ENCODE measurements at places on chromosomes 11 and 22.

GRCh38 chr22:47586038-47586437, 823.6 kb downstream of the TBC1D22A start:
- no peak for DNase-seq

DNA sequence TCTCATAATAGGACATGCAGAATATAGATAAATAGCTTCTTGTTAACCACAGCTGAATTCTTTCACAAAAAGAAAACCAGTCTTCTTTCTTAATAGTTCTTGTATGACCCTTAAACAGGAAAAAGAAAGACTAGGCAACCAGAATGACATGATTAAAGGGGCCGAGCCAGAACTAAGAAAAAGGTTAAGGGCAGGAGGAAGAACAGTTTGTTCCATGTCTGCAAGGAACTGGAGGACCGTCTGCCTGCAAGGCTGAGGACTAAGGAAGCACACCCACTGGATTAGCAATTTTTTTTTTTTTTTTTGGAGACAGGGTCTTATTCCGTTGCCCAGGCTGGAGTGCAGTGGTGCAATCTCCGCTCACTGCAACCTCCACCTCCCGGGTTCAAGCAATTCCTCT, 26.0 kb upstream of the TMPRSS5 start:
- no peak for DNase-seq

DNA sequence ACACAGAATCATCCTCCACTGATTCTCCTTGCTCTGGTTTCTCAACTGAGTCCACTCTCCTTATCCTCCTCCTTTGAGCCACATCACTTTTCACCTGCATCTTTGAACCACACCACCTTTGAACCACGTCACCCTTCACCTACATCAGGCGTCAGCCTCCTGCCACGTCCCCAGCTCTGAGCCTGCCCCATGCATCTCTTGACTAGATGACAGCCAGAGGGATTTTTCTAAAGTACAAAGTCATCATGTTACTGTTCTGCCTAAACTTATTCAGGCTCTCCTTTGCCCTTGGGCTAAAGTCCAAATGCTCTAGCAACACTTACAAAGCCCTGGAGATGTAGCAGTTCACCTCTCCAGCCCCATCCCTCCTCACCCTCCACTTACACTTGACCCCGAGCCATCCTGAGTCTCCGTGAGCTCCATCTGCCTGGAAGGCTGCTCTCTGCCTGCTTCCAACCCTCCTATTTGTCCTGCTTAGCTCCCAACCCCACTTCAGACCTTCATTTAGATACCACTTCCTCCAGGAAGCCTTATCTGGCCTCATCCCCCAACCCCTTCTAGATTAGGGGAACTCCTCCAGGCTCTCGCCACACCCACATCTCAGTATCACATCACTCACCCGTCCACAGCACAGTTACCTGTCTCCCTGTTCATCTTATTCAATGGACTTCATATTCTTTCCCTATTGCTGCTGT, 3.7 kb upstream of the MS4A10 start:
- peak; percentile 25 for DNase-seq

DNA sequence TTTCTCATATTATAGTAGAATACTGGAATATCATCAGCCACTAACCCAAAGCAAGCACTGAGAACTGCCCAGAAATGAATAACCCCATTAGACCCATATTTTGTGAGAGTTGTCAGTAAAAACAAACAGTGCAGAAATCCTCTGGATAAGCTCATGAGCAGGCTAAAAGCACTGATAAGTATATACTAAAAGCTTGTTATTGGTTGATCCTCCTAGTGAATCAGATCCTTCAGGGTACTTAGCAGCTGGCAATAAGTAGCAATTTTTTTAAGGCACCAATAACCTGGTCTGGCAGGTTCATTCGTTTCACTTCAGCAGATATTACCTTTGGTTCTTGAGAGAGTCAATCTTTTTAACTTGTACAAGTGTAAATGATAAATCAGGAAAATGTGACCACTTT, 1.2 kb downstream of the NOX4 start:
- no peak for DNase-seq

DNA sequence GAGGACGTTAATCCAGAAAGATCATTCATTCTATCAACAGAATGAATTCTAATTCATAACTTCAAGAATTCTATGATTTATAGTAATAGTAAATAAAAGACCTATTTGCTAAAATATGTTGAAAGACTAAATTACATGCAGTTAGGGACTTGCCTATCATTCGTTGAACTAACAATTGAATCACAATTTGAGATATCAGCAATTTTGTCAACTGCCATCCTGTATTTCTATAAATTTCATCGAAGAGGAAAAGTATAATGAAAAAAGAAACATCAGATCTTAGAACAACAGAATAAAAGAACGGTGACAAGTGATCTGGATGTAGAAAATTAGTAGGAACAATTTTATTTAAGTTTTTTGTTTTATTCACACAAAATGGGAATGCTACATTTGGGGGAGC, 4.4 kb upstream of the TTC17 start:
- no peak for DNase-seq

DNA sequence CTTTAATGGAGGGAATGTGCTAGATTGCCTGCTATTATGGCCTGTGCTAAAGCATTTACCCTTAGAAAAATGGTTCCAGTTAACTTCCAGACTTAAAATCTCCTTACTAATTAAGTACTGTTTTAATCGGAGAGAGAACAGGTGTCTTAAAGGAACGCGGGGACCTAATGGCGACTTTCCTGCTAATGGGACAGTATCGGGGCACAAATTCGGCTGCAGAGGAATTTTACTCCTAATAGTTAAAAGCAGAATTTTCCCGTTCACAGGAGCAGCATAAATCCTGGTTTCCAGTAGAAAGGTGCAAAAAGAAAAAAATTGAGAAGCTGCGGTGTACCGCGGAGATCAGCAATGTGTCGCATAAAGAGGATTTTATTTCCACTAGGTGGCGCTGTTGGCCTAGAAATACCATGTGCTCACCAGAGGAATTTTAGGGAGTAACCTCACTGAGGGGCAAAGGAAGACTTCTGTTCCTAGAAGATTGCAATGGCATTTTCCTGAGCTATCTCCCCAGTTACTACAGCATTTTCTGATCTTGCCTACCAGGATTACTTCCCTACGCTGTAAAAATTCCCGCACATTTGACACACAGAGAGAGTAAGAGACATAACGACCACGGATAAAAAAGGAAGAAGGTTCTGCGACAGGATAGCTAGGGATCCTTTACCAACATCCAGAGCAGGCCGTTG, 44.5 kb downstream of the ZNF280B start:
- no peak for DNase-seq

DNA sequence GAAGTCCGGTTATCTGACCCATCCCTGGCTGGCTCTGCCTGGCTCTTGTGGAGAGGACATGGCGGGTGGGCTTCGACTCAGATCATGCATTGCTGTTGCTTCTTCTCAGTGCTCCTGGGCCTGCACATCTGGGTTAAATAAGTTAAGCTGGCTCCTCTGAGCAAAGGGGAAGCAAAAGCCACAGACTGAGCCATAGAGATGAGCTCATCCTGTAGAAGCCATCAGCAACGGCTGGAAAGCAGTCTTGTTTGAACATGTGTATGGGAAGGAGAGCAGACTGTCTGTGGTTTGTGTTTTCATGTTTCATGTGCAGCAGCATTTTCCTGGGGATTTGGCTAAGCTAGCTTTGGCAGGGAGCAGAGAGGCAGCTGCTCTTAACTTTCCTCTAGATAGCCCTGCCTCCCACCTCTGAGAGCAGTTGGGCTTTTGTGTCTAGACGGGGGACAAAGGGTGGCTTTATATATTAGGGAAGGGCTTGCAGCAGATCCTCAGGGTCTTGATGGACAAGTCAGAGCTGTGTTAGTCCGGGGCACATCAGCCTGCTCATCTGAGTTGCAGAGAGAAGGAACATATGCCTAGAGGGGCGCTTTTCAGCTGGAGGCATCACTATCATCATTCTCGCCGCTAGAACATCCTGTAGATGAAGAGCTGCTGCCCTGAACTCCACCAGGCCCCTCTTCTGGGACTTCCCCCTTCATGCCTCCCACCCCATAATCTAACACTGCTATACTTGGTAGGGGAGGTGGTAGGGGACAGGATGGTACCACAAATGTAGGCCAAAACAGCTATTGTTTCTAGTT, 14.9 kb downstream of the DCPS start:
- no peak for DNase-seq

DNA sequence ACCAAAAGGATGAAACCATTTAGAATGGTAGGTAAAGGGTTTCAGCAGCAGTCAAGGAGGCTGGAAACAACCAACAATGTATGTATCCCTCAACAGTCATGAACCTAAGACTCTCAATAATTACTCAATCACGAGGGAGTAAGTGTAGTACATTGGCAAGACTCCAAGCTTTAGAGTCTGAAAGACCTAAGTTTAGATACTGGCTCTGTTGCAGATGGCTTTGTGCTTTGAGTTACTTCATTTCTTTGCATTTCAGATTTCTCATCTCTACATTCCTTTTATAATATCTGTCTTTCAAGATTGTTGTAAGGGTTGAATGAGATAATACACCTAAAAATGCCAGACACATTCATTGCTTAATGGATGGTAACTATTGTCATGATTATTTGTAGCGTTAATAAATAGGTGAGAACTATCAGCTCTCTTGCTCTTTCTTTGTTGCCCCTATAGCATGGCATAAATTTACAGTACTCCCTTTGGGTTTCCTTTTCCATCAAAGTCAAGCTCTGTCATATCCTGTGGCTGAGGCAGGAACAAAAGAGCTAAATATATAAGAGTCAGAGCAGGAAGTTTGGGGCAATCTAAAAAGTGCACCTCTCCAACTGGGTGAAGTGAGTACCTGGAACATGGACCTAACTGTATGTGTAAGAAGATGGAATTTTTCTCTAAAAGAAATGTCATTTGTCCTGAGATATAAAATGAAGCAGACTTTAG, 228.2 kb upstream of the ZC3H12C start:
- no peak for DNase-seq

GRCh38 chr11:58770166-58770565, 38.4 kb upstream of the GLYAT start:
- no peak for DNase-seq

- DNase-seq, result no peak
Observed at GRCh38 chr11:3087821-3088800, 30.9 kb upstream of the CARS1 start.

- DNase-seq, result no peak
Observed at GRCh38 chr22:22721681-22722354, 77.4 kb downstream of the GGTLC2 start.

DNA sequence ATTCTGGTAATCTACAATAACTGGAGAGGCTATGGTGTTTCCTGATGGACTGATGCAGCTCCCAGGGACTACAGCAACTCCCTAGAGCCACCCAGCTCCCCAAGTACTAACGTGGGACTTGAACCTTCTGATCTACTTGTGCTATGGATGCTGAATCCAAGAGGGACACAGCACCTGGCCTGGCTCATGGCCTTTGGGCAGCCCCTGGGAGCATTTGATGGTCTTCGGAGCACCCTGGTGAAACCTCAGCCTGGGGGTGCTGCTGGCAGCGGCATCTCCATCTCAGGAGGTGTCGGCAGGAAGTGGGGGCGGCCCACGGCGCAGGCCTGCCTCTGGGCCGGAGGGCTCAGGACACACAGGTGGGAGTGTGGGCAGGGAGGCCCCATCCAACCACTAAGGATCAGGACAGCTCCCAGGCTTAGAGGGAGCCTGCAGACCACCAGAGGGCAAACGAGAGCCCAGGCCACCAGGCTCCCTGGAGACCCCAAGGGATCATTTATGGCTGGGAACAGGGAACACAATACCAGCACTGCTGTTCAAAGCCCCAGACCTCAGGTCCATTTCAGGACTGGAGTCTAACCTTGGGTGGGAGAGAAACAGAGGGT, 8.7 kb downstream of the EHD1 start:
- DNase-seq, result no peak

GRCh38 chr22:30697975-30698374, 3.3 kb downstream of the OSBP2 start:
- DNase-seq, result peak; percentile 60

DNA sequence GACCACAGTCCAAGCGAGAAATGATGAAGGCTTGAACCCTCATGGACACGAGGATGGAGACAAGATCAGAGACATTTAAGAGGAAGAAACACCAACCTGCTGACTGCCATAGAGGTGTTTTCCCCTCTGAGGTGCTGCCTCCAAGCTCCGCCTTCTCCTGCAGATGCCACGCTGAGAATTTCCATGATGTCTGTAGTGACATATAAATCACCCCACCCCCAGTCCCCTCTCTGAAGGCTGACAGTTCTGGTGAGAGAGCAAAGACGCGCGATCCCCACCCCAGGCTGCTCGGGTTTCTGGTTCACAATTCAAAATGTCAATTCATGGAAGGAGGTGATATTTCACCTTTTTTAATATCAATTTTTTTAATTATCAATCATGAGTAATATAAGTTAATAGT, 28.2 kb downstream of the LRRC32 start:
- DNase-seq, result peak; percentile 50

DNA sequence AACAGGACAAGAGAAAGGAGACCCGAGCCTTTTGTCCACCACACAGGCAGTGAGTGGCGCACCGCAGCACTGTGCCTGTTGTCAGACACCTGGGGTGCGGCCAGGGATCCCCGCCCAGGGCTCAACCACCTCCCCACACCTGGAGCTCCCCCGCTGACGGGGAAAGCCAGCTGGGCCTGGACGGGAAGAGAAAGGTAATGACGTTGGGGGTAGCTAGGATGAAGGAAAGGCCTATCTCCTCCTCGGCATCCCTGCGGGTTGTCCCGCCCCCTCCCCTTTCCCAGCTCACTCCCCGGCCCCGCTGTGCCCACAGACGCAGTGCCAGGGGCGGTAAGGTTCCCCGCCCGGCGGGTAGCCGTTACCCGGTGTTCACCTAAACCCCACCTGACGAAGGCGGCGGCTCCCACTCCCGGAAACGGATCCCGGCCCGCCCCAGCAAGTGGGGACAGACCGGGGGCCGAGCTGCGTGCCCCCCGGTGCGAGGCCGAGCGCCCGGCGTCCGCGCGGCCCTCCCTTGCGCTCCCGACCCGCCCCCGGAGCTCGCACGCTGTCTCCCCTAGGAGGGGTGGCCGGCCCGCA, 495 bp downstream of the HYOU1 start:
- no peak for DNase-seq

All from posterior vena cava (tissue), 2 donors.